ENCODE measurements at places on chromosomes 13 and 19.

DNA sequence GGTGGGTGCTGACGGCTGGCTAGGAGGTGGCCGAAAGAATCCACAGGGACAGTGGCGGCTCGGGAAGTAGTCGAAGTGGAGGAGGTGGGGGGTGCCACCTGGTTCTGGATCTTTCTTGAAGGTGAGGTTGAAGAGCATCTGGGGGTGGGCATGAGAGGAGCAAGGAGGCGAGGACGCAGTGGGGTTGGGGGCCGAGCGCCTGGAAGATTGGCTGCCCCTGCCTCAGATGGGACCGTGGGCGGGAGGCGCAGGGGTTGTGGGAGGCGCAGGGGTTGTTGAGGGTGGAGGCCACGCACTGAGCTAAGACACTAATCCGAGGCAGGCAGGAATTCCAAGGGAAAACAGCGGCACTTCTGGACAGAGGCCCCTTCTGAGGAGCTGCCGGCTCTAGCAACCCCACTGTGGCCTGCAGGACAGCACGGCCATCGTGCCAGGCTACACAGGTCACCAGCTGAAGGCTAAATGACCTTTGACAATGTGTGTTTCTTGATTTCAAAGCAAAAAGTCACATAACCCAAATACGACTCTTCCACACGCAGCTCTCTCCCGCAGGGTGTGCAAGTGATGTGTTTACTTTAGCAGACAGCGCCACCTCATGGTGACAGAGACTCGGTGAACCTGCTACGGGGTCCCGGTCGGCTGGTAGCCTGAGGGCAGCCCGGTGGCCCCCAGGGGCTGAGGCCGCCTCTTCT, 44.1 kb upstream of the RANBP3 start:
- peak; percentile 67 for DNase-seq

DNA sequence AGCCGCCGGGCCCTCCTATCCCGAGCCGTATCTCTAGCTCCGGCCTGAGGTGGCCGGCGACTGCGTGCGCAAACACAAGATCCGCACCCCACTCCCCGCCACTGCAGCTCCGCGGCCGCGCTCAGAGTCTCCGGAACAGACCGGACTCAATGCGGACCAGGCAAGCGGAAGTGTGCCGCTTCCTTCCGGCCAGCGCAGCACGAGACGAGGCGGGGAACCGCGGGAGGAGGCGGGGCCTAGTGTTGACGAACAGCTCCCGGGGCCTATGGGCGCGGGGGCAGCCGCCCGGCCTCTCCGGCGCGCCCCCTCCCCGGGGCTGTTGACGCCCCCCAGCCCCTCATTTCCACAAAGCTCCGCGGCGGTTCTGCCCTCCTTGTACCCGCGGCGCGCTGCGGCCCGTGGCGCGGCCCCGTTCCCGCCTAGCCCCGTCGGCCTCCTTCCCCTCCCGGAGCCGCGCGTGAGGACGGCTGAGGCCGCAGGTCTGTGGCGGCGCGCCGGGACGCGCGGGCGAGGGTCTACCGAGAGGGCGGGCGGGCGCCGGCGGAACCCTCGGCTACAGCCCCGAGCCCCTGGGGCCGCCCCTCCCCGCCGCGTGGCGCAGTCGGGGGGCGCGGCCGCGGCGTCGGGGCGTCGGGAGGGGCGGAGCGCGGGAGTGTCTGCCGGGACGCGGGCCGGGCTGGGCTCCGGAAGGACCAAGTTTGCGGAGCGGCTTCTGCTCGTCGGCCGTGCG, at the start of gene DPY19L3:
Gene DPY19L3, plus strand, starts transcription at position 340 of the 730 bp plus-strand sequence. CDS start 2,484 bp downstream, outside the sequence.
- DNase-seq: peak; percentile 84

DNA sequence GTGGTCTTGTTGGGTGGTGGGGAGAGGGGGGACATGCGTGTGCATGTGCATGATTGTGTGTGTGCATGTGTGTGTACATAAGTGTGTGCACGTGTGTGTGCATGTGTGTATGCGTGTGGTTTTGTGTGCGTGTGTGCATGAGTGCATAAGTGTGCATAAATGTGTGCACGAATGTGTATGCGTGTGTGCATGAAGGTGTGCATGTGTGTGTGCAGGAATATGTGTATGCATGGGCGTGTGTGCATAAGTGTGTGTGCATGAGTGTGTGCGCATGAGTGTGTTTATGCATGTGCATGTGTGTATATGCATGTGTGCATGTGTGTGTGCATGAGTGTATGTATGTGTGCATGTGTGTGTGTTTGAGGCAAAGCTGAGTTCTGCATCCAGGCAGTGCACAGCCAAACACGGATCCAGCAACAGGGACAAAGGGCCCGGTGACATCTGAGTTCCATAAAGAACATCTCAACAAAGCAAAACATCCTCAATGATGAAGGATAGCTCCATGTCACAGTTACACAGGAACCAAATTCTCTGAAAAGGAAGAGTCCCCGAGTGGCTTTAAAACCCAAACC, 86.0 kb upstream of the FARP1 start:
- DNase-seq: no peak

DNA sequence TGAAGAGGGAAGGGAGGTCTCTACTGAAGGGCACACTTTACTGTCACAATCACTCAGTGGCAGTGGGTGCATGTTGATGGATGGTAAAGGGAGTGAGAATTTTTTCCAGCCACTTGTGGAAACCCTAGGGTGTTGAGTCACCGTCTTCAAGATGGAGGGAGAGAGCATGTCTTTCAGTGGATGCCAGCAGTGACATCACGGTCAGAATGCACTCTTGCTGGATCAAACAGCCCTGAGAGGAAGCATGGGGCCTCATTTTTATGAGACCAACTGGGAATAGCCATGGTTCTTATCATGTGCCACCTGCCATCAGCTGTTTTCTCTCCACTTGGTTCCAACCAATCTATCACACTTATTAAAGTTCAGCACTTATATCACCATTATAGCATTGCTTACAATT, 182.5 kb downstream of the KCNRG start:
- DNase-seq: no peak

DNA sequence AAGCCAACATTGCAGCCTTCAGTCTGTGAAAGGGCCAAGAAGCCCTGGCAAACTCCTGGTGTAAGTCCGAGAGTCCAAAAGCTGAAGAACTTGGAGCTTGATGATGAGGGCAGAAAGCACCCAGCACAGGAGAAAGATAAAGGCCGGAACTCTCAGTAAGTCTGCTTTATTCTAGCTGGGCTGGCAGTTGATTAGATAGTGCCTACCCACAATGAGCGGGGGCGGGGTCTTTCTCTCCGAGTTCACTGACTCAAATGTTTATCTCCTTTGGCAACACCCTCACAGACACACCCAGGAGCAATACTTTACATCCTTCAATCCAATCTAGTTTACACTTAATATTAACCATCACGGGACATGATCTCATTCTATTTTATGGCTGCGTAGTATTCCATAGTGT, 1317.1 kb downstream of the SLITRK1 start:
- DNase-seq: no peak

DNA sequence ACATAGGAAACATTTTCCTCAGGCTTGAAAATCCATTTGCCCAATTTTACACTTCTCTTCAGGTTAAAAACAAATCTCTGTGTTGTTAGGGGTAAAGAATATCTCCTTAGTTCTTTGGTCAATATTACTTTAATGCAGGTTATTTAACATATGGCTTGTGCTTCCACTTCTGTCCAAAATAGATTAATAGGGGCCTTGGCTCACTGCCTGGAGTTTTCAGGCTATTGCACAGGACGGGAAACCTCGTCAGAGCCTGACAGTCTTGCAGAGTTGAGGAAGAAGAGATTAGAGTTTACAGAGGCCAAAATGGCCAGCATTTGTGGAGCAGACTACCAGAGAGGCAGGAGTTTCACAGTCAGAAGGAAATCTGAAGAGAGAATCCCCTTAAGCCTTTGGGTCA, 863.9 kb upstream of the GPC6 start:
- no peak for DNase-seq

- no peak for DNase-seq
Observed at GRCh38 chr19:8206147-8207087, 2.8 kb upstream of the CERS4 start.

- no peak for DNase-seq
Observed at GRCh38 chr19:51771376-51772130, 10.6 kb downstream of the FPR2 start.

- DNase-seq: no peak
Observed at GRCh38 chr13:30191491-30192100, 115.8 kb downstream of the KATNAL1 start.

DNA sequence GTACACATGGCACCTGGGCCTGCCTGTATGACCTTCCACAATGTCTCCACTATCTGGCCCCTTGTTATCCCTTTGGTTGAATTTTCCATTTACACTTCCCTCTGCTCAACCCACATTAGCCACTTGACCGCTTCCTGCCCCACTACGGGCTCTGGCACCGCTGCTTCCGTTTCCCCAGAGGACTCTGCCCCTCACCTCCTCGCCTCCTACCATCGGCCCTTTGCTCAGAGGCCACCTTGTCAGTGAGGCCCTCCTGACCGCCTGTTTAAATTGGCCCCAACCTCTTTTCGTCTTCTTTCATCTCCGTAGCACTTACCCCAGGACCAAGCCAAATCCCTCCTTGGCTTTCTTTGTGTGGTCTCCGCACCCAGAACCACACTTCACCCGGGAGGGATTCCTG, 47.4 kb downstream of the SOX1 start:
- no peak for DNase-seq

GRCh38 chr19:5683177-5683886, 2.5 kb downstream of the HSD11B1L start:
- no peak for DNase-seq

All from forelimb muscle (tissue), 1 donor.